ENCODE measurements at places on chromosomes 6 and 20.

DNA sequence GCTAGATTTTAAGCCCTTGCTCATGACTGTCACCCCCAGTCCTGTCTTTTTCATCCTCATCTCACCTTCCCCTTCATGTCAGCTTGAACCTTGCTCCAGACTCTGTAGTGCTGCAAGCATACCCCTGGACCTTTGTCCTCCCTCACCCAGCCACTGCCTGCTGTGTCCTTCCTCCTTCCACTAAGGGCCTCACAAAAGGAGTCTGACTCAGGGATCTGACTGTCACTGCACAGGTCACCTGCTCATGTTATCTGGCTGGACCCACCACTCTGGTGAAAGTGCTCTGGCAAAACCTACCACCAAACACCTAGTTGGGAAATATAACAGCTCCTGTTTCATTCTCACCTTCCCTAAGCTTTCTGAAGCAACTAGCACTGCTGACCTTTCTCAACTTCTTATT is 151.4 kb downstream of the INSM1 start:
- DNase-seq, result no peak

GRCh38 chr6:112879920-112880413 is 532.8 kb downstream of the RFPL4B start:
- no peak for DNase-seq

GRCh38 chr20:406200-407132 is 1.6 kb upstream of the RBCK1 start:
- DNase-seq, result no peak

DNA sequence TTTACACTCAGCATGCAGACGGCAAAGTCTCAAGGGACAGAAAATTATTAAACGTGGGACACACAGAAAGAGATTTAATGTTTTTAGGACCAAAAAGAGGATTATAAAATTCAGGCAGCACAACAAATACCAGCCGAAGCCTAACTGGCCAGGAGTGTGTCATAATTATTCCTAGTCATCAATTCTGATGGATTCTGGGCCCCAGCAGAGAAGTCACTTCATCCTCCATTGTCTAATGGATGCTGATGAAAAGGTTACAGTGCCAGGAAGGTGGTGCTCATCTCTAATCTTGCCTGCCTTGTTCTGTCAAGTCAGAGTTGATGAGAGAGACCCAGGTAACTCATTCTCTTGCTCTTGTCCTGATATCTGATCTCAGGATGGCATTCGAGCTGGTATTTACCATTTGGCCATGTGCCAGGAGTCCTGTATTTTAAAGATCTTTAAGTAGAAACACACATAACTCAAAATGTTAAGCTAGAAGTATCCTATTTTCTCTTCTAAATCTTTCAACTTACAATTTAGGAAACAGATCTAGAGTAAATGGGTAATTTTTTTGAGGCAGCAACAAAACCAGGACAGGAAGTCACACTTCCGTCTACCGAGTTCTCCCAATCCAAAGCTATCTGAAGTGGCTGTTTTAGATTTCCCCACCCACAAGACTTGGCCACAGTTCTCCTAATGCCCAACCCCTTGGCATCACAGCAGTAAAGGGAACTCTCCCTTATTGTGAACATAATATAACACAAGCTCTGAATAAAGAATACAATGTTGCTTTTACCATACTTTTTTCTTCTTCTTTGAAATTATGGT is 50.0 kb downstream of the ADAT2 start:
- DNase-seq, result peak; percentile 40

- no peak for DNase-seq
Measured at GRCh38 chr6:121333196-121333595, 1.1 kb downstream of the TBC1D32 start.

DNA sequence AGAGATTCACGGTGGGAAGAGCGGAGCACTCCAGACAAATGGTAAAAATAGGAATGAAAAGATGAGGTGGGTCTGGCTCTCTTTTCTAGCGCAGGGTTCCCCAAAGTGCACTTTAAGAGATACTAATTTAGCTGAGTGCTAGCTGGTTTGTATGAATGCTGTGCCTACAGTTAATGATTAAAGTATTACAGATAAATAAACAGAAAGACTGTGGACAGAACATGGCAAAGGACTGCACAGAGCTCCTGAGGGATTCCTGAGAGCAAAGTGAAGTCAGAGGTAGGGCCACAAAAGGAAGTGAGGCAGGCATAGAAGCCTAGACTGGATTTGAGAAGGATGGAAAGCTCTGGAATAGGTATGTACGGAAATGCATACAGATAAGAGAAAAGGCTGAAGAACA is 114.5 kb downstream of the INSM1 start:
- no peak for DNase-seq

DNA sequence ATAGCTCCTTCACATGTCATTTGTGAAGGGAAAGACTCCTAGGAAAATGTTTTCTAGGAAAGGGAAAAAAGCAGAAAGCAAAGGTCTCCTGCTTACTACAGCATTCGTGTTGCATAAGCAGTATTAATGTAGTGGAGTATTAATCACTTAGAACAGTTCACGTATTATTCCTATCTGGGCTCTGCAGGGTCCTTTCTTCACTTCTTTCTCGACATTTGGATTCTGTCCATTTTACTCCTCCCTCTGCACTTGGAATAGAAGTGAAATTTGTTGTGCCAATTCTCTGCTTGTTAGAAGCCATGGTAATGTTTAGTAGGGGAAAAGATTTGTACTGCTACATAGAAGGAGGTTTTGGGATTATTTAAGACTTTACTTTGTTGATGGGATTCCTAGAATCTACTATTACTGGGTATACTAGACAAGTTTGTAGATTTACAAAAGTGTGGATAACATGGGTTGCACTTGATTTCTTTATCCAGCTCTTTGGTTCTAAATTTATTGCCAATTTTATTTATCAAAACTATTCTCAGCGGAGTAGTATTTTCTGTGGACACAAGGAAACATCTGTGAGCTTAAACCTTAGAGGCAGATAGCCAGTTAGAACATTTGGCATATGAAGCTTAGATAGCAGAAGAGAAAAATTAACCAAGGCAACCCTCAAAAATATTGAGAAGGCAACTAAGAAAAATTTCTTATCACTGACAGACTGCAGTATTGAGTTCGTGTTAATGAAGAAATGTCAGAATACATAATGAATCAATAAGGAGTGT is 108.4 kb upstream of the ESR1 start:
- DNase-seq, result no peak

DNA sequence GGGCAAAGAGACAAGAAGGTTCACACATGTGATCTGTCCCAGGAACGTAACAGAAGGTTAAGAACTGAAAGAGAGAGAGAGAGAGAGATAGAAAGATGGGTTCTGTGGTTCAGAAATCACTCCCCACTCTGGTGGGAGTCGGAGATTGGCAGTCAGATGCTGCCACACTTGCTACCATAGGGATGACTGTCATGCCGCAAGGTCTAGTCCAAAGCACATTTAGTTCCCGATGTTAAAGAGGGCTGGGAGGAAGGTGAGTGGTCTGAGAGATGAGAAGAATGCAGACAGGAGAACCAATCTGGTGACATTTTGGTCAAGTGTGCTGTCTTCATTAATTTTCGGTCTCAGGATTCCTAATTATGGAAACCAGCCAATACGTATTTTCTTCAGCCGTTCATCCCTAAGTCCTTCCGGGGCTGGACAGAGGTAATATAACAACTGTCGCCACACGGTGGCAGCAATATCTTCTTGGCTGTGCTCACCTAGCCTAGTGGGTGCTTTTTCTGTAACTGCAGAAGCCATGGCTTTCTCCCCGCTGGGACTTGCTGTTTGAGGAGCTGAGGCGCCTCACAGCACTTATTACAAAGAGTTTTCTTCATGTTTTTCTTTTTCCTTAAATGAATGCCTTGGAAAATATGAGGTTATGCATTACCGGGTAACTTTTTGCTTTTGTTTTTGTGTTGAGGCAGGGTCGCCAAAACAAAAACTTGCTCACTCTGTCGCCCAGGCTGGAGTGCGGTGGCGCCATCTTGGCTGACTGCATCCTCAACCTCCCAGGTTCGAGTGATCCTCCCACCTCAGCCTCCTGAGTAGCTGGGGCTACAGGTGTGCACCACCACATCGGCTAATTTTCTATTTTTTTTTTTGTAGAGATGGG is 46.0 kb downstream of the SLC35D3 start:
- DNase-seq, result peak; percentile 63

DNA sequence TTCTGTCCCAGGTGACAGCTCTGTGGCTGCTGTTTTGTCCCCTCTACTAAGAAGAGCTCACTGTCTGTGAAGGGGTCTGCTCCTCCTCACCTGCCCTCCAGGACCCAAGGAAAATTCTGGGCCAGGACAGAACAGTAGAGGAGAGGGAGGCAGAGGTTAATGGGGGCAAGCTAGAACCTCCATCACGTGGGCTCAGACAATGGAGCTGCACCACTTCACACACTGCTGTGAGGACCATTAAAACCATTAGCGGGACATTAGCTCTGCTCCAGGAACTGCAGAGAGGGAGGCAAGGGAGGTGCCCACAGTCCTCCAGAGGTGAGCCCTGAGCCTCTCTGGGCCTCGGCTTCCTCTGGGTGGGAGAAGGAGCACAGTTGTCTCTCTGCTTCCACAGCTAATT is 78.4 kb downstream of the NOL4L start:
- DNase-seq, result no peak

DNA sequence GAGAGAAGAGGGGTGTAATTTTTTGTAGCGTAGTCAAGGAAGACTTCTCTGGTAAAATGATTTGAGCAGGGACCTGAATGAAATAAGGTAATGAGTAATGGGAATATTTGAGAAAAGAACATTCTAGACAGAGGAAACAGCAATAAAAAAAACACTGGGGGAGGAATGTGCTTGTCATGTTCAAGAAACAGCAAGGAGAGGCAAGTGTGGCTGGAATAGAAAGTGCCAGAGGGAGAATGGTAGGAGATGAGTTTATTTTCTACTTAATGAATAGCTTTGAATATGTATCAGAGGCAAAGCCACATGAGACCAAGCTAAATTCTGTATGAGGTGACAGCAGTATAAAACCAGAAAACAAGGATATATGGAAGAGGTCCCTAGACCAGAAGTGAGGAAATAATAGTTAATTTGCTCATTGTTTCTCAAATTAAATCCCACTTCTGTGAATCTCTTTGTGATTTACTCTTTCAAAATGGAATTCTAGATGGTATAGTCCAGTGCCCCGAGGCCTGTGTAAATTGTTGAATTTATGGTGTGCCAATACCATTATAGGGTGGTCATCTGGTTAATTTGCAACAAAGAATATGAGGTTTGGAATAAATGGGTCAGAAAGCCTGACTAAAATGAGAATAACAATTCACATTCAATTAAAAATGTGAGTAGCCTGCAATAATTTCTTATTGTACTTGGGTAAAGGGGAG is 170.2 kb downstream of the CDKAL1 start:
- DNase-seq, result no peak

- no peak for DNase-seq
Measured at GRCh38 chr6:144528743-144529425, 243.7 kb downstream of the UTRN start.

DNA sequence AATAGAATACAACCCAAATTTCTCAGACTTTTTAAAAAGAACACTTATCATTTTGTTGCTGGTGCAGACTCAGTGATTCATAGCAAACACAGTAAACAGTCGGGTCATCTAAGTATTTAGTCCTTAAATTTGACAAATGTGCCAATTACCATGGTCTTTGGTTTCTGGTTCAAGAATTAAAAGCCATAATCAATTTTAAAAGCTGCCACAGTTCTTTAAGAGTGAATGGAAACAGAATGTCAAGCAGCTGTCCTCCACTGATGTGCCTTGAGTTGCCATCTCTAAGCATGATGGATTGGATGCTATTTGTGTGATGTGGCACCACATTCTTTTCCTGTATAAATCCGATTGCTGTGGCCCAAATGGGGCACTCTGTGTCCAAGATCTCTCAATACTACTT is 67.2 kb upstream of the MLIP start:
- no peak for DNase-seq

Measured in CD4-positive, alpha-beta T cell treated with Interleukin-4 for 1 hour (primary cell).